HCT116 (cell line): ENCODE measurements at places on chromosomes 3 and 15. TPM values are rescaled to one million over a fixed set of nuclear protein-coding genes. Genes with fewer than 3 reads are reported as not detected.

Gene ZNF385D
- not detected for total RNA-seq

Gene SEMA3B
- total RNA-seq, result 46.2 TPM

Gene ACTC1
- total RNA-seq, result not detected

Gene CNTN3
- total RNA-seq, result not detected

Gene PLA2G4E
- total RNA-seq, result not detected

Gene TEX9
- 5.2 TPM for total RNA-seq

DNA sequence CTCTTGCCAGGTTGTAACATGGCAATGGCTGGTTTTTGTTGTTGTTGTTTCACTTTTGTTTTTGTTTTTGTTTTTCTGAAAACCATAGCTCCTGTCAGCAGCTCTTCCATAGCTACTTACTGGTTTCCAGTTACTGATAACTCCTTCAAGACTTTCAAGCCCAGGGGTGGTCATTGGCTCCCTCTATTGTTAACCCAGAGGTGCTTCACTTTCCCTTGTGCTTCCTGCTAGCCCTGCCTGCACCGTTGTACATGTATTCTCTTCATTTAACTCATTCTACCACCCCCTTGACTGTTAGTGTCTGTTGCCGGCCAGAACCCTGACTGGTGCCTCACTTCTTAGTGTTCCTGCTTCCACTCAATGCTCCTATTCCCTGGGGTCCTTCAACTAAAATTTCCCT, 4.2 kb upstream of the TRAT1 start:
- no peaks in the 10 kb centered on the region for H3K27me3 ChIP-seq
- no peaks in the 10 kb centered on the region for H3K4me1 ChIP-seq
- H3K4me3 ChIP-seq, result no peak overlapping the region
- DNase-seq, result peak; percentile 57

GRCh38 chr3:119297169-119297568, 3.0 kb downstream of the ARHGAP31 start:
- no peaks in the 10 kb centered on the region for H3K36me3 ChIP-seq
- no peak for DNase-seq
- H3K4me1 ChIP-seq, result peaks cover 4% of the 10 kb centered on the region; the same call in 1 of the 2 replicates
- H3K27ac ChIP-seq, result no peak overlapping the region
- no peaks in the 10 kb centered on the region for H3K27me3 ChIP-seq
- H3K4me3 ChIP-seq, result no peak overlapping the region

DNA sequence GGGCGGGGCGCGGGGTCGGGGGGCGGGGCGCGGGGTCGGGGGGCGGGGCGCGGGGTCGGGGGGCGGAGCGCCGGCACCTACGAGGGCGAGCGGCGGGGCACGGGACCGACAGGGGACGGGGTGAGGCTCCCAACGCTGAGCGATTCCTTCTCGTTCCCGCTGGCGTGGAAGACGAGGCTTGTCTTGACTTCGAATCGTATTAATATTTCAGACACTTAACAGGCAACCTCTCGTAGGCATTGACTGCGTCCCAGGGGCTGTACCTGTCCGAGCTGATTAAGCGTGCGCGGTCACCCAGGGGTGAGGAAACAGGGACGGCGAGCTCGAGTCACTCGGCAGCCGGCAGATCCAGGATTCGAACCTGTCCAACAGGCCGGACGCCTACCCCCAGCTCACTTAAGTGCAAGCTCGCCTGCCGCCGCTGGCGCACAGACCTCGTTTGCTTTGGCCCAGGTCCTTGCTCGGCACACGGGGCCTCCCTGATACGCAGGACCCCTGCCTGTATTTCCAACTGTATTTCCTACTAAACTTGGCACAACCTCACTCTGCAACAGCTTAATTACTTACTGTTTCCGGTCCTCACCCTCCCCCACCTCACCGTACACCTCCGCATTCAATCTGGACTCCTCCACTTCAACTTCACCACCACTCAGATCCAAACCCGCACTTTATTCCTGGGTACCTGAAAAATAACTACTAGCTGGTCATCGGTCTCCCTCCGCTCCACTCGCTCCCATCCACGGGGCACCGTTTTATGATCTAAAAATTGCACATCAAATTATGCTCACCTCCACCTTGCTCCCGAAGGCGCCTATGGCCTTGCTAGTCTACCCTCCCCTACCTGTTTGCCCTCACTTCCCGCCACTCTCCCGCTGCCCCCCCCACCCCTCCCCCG, 722 bp upstream of the ZXDC start:
- peaks cover 12% of the 10 kb centered on the region for H3K4me1 ChIP-seq
- no peaks in the 10 kb centered on the region for H3K27me3 ChIP-seq
- peak overlapping the region; percentile 71 for H3K4me3 ChIP-seq
- H3K27ac ChIP-seq, result peak overlapping the region; percentile 92

DNA sequence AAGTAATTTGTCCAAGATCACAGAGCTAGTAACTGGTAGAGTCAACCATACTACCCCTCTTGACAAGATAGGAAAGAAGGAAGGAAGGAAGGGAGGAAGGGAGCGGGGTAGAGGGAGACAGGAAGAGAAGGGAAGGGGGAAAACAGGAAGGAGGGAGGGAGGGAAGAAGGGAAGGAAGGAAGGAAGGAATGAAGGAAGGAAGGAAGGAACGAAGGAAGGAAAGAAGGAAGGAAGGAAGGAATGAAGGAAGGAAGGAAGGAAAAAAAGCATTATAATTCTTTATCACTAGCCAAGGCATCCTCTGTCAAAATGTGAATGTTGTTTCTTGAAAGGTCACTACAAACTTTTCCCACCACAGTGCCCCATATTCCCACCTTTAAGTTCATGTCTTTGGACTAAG, 223.6 kb downstream of the SHQ1 start:
- H3K4me1 ChIP-seq, result peaks cover 30% of the 10 kb centered on the region
- H3K27ac ChIP-seq, result no peak overlapping the region
- no peak for DNase-seq
- H3K36me3 ChIP-seq, result no peaks in the 10 kb centered on the region
- H3K27me3 ChIP-seq, result no peaks in the 10 kb centered on the region

DNA sequence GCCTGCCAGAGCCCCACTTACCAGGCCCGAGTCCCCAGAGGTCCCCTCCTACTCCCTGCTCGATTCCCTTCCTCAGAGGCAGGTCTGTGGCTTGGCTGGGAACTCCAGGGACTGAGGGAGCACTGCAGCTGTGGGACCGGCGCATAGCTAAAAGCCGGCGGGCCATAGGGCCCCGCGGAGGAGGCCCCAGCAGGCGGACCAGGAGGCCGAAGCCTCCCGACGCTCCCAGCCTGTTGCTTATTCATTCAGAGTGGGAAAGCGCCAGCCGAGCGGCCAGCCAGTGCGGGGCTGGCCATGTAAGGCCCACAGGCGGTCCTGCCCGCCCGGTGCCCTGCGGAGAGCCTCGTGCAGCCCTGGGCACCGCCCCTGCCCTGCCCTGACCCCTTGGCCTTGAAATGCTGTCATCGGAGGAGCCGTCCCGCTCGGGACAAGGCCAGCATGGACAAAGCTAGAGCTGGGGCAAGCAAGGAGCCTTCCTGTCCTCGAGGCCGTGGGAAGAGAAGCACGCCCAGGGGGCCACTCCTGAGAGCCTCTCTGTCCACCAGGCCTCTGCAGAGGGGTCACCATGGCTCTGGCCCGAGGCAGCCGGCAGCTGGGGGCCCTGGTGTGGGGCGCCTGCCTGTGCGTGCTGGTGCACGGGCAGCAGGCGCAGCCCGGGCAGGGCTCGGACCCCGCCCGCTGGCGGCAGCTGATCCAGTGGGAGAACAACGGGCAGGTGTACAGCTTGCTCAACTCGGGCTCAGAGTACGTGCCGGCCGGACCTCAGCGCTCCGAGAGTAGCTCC, at the start of gene LOXL1:
LOXL1 (plus strand) TSS at position 244 of the 784 bp plus-strand sequence; CDS start at position 566, 322 bp downstream.
- no peaks in the 10 kb centered on the region for H3K36me3 ChIP-seq
- H3K4me1 ChIP-seq, result peaks cover 27% of the 10 kb centered on the region
- H3K4me3 ChIP-seq, result peak within 1 kb of the TSS; percentile 57
- peak within 1 kb of the TSS; percentile 94 for H3K27ac ChIP-seq
- peak; percentile 19 for DNase-seq

- no peak for DNase-seq
- peaks cover 25% of the 10 kb centered on the region for H3K27me3 ChIP-seq
- no peaks in the 10 kb centered on the region for H3K36me3 ChIP-seq
- no peak overlapping the region for H3K27ac ChIP-seq
- no peaks in the 10 kb centered on the region for H3K4me1 ChIP-seq
- no peak overlapping the region for H3K4me3 ChIP-seq
These were observed 3.2 kb downstream of the ADIPOQ start for GRCh38 chr3:186845756-186846155.

- H3K36me3 ChIP-seq, result peaks cover 53% of the 10 kb centered on the region
- H3K4me1 ChIP-seq, result no peaks in the 10 kb centered on the region
- H3K27ac ChIP-seq, result no peak overlapping the region
- no peak for DNase-seq
- no peak overlapping the region for H3K4me3 ChIP-seq
- no peaks in the 10 kb centered on the region for H3K27me3 ChIP-seq
These were observed 48.3 kb downstream of the MAP6D1 start for GRCh38 chr3:183777016-183777618.

DNA sequence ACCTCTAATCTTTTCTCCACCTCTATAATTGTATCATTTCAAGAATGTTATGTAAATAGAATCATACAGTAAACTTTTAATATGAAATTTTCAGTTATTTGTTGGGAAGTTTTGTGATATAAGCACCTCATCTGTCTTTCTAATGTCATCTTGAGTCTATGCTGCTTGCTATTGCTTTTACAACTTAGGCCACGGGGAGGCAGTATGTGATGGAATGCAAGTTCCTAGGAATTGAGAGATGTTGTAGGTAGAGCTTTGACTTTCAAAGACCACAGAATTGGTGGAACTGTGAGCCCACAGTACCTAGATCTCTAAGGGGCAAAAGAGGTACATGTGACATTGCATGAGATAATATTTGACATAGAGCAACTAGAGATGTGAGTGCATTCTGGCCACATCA, 328.3 kb downstream of the MFSD1 start:
- DNase-seq, result peak; percentile 15
- no peaks in the 10 kb centered on the region for H3K36me3 ChIP-seq
- no peak overlapping the region for H3K4me3 ChIP-seq
- no peaks in the 10 kb centered on the region for H3K27me3 ChIP-seq
- H3K4me1 ChIP-seq, result no peaks in the 10 kb centered on the region

- H3K36me3 ChIP-seq, result no peaks in the 10 kb centered on the region
- H3K4me1 ChIP-seq, result peaks cover 38% of the 10 kb centered on the region
- no peaks in the 10 kb centered on the region for H3K27me3 ChIP-seq
- H3K27ac ChIP-seq, result peak overlapping the region; percentile 86
- H3K4me3 ChIP-seq, result no peak overlapping the region; the same call in 1 of the 2 replicates
- no peak for DNase-seq
These were observed 12.4 kb downstream of the GNAI2 start for GRCh38 chr3:50248387-50248786.

- DNase-seq, result no peak
- no peaks in the 10 kb centered on the region for H3K27me3 ChIP-seq
These were observed 218.3 kb upstream of the LYSMD4 start for GRCh38 chr15:99951511-99951910.

- H3K27ac ChIP-seq, result no peak overlapping the region
- no peaks in the 10 kb centered on the region for H3K4me1 ChIP-seq
- no peaks in the 10 kb centered on the region for H3K27me3 ChIP-seq
- no peak overlapping the region for H3K4me3 ChIP-seq
- no peaks in the 10 kb centered on the region for H3K36me3 ChIP-seq
These were observed 41.1 kb upstream of the NANOGP8 start for GRCh38 chr15:35126236-35126635.

- H3K4me3 ChIP-seq, result no peak overlapping the region
- no peak overlapping the region for H3K27ac ChIP-seq
- H3K27me3 ChIP-seq, result peaks cover 5% of the 10 kb centered on the region; the same call in 1 of the 2 replicates
- H3K36me3 ChIP-seq, result no peaks in the 10 kb centered on the region
- H3K4me1 ChIP-seq, result no peaks in the 10 kb centered on the region
- DNase-seq, result no peak
These were observed 29.6 kb upstream of the RPS17 start for GRCh38 chr15:82569834-82570233.

DNA sequence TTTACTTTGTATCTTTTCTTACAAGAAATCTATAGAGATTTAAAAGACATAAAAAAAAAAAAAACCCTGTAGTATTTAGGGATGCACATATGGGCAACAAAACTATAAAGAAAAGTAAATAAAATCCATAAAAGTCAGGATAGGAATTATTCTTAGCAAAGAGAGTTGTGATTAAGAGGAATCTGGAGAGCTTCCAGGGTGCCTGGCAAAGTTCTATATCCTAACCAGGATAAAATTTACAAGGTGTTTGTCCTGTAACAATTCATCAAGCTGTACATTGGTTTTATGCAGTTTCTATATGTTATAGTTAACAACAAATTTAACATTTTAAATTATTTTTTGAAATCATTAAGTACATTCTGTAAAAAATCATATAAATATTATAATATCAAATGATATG, 7.9 kb downstream of the SECISBP2L start:
- no peak overlapping the region for H3K27ac ChIP-seq
- DNase-seq, result no peak
- H3K4me3 ChIP-seq, result no peak overlapping the region
- peaks cover 3% of the 10 kb centered on the region; the same call in 1 of the 2 replicates for H3K36me3 ChIP-seq

DNA sequence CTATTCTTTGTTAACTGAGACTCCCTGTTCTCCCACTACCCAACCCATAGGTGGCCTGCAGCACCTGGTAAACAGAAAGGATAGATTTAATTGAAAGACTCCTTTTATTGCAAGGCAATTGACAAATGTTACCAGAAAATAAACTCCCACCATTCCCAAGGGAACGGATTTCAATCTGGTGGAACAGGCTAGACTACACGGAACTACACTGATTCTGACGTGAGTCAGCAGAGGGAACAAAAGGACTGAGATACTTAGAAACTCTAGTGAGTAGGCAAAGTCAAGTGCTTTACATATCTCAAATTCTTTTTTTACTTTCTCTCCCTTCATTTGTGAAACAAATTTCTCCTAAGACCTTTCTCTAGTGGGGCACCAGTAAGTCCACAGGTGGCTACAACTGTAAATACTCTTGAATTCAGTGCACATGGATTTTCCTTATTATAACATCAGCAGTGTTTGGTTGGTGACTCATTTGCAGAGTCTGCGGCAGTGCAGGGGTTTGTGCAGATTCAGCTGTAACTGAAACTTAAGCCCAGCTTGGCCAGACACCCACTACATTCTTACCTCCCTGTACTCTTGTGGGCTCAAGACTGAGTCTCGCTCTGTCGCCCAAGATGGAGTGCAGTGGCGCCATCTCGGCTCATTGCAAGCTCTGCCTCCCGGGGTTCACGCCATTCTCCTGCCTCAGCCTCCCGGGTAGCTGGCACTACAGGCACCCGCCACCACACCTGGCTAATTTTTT, 34.3 kb upstream of the PLSCR2 start:
- no peaks in the 10 kb centered on the region for H3K27me3 ChIP-seq
- peaks cover 29% of the 10 kb centered on the region for H3K4me1 ChIP-seq
- H3K4me3 ChIP-seq, result no peak overlapping the region

DNA sequence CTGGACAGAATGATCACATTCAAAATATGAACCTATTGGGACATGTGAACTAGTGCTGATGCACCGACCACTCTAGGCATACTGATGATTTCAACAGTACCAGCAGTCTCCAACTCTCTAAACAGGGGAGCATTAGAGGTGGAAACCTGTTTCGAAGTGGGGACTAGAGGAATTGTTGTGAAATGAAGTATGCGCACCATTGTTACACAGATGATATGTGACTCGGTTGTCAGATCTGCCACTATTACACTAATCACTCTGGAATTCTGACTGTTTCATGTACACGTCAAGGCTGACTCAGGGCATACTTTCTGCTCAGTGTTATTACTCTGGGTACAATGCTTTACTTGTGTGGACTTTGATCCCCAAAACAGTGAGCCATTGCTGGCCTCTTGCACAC, 198.2 kb upstream of the UBE2E2 start:
- H3K36me3 ChIP-seq, result no peaks in the 10 kb centered on the region
- no peak overlapping the region for H3K27ac ChIP-seq
- H3K4me3 ChIP-seq, result no peak overlapping the region

- H3K4me3 ChIP-seq, result no peak overlapping the region
- no peaks in the 10 kb centered on the region for H3K36me3 ChIP-seq
- DNase-seq, result no peak
These were observed 499.6 kb upstream of the CCDC54 start for GRCh38 chr3:106877627-106878026.

- H3K36me3 ChIP-seq, result no peaks in the 10 kb centered on the region
- no peaks in the 10 kb centered on the region for H3K4me1 ChIP-seq
- no peak overlapping the region for H3K27ac ChIP-seq
- H3K27me3 ChIP-seq, result no peaks in the 10 kb centered on the region
- DNase-seq, result peak; percentile 62
- no peak overlapping the region for H3K4me3 ChIP-seq
These were observed 34.4 kb downstream of the PAQR9 start for GRCh38 chr3:142929109-142929508.
